Mesendoderm (in vitro differentiated cells): ENCODE measurements at places on chromosomes 5 and 9.

DNA sequence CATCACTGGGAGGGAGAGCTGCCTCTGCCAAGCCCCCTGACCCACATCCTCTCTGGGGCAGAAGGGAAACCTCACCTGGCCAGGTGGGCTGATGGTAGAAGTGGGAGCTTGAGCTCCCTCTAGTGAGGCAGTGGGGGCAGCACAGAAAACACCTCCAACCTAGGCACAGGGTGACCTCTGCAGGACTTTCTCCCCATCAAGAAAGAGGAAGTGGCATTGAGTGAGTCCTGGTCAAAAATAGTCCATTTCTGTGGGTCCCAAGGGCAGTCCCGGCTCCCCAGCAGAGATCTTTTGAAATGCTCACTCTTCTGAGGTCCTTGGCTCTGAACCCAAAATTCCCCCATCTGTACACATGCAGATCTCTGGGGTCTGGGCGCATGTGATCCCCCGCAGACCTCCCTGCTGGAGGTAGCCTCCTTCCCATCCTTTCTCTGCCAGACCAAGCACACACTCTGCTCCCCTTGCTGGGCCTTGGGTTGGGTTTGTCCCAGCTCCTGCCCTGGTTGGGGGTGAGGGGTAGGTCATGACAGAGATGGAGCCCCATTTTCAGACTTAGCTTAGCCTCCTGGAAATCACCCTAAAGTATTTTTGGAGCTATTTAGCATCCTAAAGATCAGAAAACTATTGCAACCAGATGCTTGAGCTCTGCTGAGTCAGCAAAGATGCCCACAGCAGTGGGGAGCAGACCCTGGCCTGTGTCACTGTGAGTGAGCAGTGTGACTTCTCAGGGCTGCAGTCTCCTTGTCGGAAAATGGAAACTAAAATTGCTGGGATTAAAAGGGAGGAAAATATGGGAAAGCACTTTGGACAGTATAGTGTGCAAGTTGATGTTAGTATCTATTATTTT lies 41.6 kb upstream of the LCP2 start:
- H3K27ac ChIP-seq: no peak overlapping the region
- H3K4me1 ChIP-seq: peaks cover 7% of the 10 kb centered on the region
- peak; percentile 53 for DNase-seq
- no peak overlapping the region for H3K4me3 ChIP-seq
- no peaks in the 10 kb centered on the region for H3K36me3 ChIP-seq

GRCh38 chr5:119515192-119515591 lies 62.9 kb downstream of the HSD17B4 start:
- DNase-seq: no peak
- H3K27ac ChIP-seq: no peak overlapping the region
- no peaks in the 10 kb centered on the region for H3K27me3 ChIP-seq
- no peak overlapping the region for H3K4me3 ChIP-seq
- no peaks in the 10 kb centered on the region for H3K4me1 ChIP-seq

- H3K27ac ChIP-seq: no peak overlapping the region
- no peak overlapping the region for H3K4me3 ChIP-seq
- H3K27me3 ChIP-seq: no peaks in the 10 kb centered on the region
Observed at GRCh38 chr5:76855961-76856360, 6.1 kb downstream of the S100Z start.

DNA sequence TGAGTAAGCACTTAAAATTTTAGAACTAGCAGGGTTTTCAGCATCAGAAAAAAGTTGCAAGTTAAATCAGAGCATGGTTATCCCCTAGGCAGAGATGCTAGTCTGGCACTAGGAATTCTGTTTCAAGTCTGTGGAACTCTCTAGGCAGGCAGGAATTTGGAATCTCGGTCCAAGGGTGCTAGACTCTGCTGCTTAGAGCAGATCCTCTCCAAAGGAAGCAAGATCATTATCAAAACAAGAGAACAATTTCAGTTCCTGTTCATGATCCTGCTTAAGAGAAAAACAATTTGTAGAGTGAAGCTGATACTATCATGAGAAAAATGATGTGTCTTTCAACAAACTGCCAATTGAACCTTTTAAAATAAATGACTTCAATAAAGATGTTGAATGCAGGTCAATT lies 420.7 kb downstream of the KIF4B start:
- H3K36me3 ChIP-seq: no peaks in the 10 kb centered on the region
- H3K4me3 ChIP-seq: no peak overlapping the region
- H3K27me3 ChIP-seq: no peaks in the 10 kb centered on the region
- DNase-seq: peak; percentile 74
- no peak overlapping the region for H3K27ac ChIP-seq

- H3K4me1 ChIP-seq: no peaks in the 10 kb centered on the region
- H3K36me3 ChIP-seq: no peaks in the 10 kb centered on the region
- peak overlapping the region; percentile 56 for H3K27ac ChIP-seq
- H3K4me3 ChIP-seq: peak overlapping the region; percentile 63
- peak; percentile 46 for DNase-seq
- no peaks in the 10 kb centered on the region for H3K27me3 ChIP-seq
Observed at GRCh38 chr5:76819851-76820525, 1.2 kb downstream of the F2RL1 start.

GRCh38 chr5:142906863-142907671 lies 136.9 kb downstream of the ARHGAP26 start:
- H3K27me3 ChIP-seq: no peaks in the 10 kb centered on the region
- H3K4me3 ChIP-seq: no peak overlapping the region
- no peaks in the 10 kb centered on the region for H3K36me3 ChIP-seq
- no peak for DNase-seq

DNA sequence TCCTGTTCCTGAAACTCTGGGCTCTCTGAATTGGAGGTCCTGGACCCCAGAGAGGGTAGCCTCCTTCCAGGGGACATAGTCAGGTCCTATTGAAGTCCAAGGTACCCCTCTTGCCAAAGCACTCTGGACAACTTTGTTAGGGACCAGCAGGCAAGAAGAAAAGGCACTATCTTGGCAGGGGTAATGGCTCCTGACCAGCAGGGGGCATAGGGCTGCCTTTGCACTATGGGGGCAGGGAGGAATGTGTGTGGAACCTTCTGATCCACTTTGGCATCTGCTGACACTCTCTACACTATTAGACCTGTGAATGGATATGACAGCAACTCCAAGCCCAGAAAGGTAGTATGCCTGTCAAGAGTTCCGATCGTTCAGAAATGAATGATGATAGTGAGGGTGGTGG lies 179.0 kb upstream of the CD180 start:
- no peaks in the 10 kb centered on the region for H3K36me3 ChIP-seq
- no peak overlapping the region for H3K4me3 ChIP-seq

- no peak overlapping the region for H3K4me3 ChIP-seq
- no peaks in the 10 kb centered on the region for H3K36me3 ChIP-seq
- H3K27ac ChIP-seq: no peak overlapping the region
Observed at GRCh38 chr5:88438006-88438405, 169.4 kb upstream of the TMEM161B start.

- DNase-seq: no peak
- H3K36me3 ChIP-seq: no peaks in the 10 kb centered on the region
- H3K4me3 ChIP-seq: no peak overlapping the region
- no peaks in the 10 kb centered on the region for H3K4me1 ChIP-seq
- H3K27ac ChIP-seq: no peak overlapping the region
Observed at GRCh38 chr9:80932947-80933780, 756.2 kb downstream of the TLE1 start.

GRCh38 chr9:35293376-35293964 lies 131.7 kb downstream of the UNC13B start:
- H3K36me3 ChIP-seq: no peaks in the 10 kb centered on the region
- no peak overlapping the region for H3K4me3 ChIP-seq
- H3K27me3 ChIP-seq: no peaks in the 10 kb centered on the region
- H3K4me1 ChIP-seq: no peaks in the 10 kb centered on the region

- no peaks in the 10 kb centered on the region for H3K36me3 ChIP-seq
- no peak for DNase-seq
- H3K27ac ChIP-seq: no peak overlapping the region
- no peaks in the 10 kb centered on the region for H3K27me3 ChIP-seq
Observed at GRCh38 chr5:84379749-84380148, 4.9 kb downstream of the EDIL3 start.

DNA sequence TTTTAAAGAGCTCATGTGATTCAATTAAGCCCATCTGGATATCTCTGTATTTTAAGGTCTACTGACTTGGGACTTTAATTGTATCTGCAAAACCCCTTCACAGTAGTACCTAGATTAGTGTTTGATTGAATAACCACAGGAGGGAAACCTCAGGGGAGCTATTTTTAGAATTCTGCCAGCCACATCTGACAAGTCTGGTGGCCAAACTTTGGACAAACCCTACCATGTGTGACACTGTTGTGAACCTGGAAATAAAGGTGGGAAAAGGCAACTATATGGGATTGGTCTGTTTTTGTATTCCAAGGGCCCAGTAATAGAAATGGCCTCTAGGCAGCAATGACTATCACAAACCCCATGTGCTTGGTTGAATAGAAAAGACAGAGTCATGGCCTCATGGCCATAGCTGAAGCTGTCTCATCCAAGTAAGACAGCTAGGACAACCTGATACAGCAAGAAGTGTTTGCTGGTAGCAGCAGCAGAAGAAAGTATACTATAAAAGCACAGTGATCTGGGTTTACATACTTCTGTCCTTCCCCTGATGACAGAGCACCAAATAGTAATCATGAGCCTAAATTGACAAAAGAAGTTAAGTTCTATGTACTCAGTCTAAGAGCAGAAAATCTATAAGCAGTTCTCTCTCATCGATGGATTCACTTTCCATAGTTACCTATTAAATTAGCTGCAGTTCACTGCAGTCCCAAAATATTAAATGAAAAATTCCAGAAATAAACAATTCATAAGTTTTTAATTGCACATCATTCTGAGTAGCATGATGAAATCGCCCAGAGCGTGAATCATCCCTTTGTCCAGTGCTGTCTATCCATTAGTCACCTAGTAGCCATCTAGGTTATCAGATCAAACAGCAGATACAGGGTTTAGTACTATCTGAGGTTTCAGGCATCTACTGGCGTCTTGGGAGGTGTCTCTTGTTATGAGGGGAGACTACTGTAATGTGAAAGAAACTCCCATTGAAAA lies 189.8 kb downstream of the ARHGAP26 start:
- no peak overlapping the region for H3K4me3 ChIP-seq
- H3K36me3 ChIP-seq: no peaks in the 10 kb centered on the region
- H3K27ac ChIP-seq: peak overlapping the region; percentile 45

GRCh38 chr9:17942498-17942897 lies 363.6 kb downstream of the SH3GL2 start:
- H3K36me3 ChIP-seq: no peaks in the 10 kb centered on the region
- no peak overlapping the region for H3K27ac ChIP-seq
- no peaks in the 10 kb centered on the region for H3K4me1 ChIP-seq
- DNase-seq: no peak
- H3K27me3 ChIP-seq: no peaks in the 10 kb centered on the region

- peak overlapping the region; percentile 81 for H3K27ac ChIP-seq
- no peaks in the 10 kb centered on the region for H3K36me3 ChIP-seq
- H3K27me3 ChIP-seq: no peaks in the 10 kb centered on the region
- DNase-seq: no peak
Observed at GRCh38 chr5:55306641-55307382, 682 bp downstream of the DHX29 start.

GRCh38 chr5:91486638-91487037 lies 103.5 kb upstream of the ARRDC3 start:
- H3K27ac ChIP-seq: no peak overlapping the region
- no peaks in the 10 kb centered on the region for H3K27me3 ChIP-seq
- no peaks in the 10 kb centered on the region for H3K4me1 ChIP-seq
- no peak for DNase-seq
- no peak overlapping the region for H3K4me3 ChIP-seq

- H3K27ac ChIP-seq: no peak overlapping the region
- H3K27me3 ChIP-seq: no peaks in the 10 kb centered on the region
- H3K4me1 ChIP-seq: peaks cover 2% of the 10 kb centered on the region
- H3K4me3 ChIP-seq: no peak overlapping the region
- H3K36me3 ChIP-seq: no peaks in the 10 kb centered on the region
- DNase-seq: peak; percentile 62
Observed at GRCh38 chr5:154737667-154738320, 17.4 kb upstream of the LARP1 start.

DNA sequence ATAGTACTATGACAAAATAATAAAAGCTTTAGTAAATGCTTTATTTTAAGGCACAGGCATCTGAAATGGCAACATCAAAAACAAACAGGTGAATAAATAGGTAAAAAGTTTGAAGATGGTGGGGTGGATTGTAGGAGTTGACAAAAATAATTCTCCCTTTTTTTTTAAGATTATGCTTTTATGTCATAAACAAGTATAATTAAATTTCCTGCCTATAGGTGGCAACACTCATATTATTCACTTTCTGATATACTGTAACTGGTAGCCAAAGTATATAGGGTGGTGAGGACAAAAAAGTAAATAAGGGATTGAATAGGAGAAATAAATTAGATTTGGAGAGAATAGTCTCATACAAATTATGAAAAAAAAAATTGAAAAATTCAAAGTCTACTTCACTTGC lies 120.0 kb upstream of the ACOT12 start:
- H3K27me3 ChIP-seq: no peaks in the 10 kb centered on the region
- H3K4me3 ChIP-seq: no peak overlapping the region
- H3K36me3 ChIP-seq: no peaks in the 10 kb centered on the region
- H3K4me1 ChIP-seq: no peaks in the 10 kb centered on the region
- H3K27ac ChIP-seq: no peak overlapping the region
- no peak for DNase-seq

GRCh38 chr9:81268048-81268447 lies 421.3 kb downstream of the TLE1 start:
- no peak overlapping the region for H3K27ac ChIP-seq
- DNase-seq: no peak
- H3K4me1 ChIP-seq: no peaks in the 10 kb centered on the region
- H3K36me3 ChIP-seq: no peaks in the 10 kb centered on the region

GRCh38 chr5:1227667-1228066 lies 2.5 kb downstream of the SLC6A18 start:
- no peaks in the 10 kb centered on the region for H3K36me3 ChIP-seq
- H3K27me3 ChIP-seq: no peaks in the 10 kb centered on the region
- no peaks in the 10 kb centered on the region for H3K4me1 ChIP-seq
- H3K27ac ChIP-seq: no peak overlapping the region
- no peak overlapping the region for H3K4me3 ChIP-seq

DNA sequence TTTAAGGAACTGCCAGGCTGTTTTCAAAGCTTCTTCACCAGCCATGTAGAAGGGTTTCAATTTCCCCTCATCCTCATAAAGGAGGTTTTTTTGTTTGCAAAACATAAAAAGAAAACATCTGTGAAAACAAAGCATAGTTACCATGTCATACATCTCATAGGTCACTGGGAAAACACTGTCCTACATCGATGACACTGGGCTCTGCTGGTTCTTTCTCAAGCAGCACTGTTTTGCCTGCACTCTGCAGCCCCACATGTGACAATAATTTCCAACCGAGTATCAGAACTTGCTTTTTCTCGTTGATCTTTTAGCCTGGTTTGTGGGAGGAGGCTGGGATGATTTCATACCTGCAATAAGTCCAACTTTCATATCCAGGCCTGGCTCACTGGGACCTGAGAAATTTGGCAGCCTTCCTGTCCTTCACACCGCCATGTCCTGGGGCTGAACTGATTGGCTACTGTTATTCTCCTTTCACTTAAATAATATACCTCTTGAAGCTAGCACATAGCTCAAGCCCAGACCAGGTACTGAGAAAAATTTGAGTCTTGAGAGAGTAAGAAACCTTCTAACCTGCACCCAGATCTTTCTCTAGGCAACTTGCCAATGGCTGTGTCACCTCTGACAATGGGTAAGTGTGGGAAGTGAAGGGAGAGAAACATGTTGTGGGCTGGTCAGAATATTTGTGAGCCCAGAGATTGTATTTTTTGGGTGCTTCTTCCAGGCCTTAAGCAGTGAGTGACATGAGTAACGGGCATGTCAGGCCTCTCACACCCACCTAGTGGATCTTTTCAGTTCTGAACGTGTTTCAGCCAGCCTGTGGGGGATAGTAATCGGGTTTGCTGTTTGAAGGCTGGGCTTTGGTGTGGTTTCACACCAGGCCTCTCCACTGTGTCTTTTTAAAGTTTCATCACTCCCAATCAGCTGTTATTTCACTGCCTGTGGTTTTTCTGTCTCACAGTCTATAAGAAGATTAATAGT lies 502.8 kb downstream of the NTRK2 start:
- DNase-seq: peak; percentile 13
- no peaks in the 10 kb centered on the region for H3K4me1 ChIP-seq
- no peak overlapping the region for H3K4me3 ChIP-seq
- H3K27me3 ChIP-seq: no peaks in the 10 kb centered on the region
